Metanephros (tissue), 2 donors: ENCODE measurements at places on chromosomes 2 and 18. TPM values are rescaled to one million over a fixed set of nuclear protein-coding genes. Genes with fewer than 3 reads are reported as not detected.

Gene MYL1
- 981 TPM for total RNA-seq

Gene ID2
- total RNA-seq: 607 TPM

Gene CRACDL
- 4.6 TPM for total RNA-seq

Gene GCKR
- 0.12 TPM for total RNA-seq

Gene TGFA
- 13.8 TPM for total RNA-seq

Gene PCBP1
- total RNA-seq: 138 TPM

Gene OBSL1
- total RNA-seq: 146 TPM

Gene ABCA12
- 0.12 TPM for total RNA-seq

Gene TLX2
- total RNA-seq: not detected

Gene KIF1A
- 10.5 TPM for total RNA-seq

Gene DTNA
- total RNA-seq: 23.8 TPM

Gene B3GNT7
- 4.7 TPM for total RNA-seq

Gene BOK
- 28.4 TPM for total RNA-seq

Gene PRSS56
- 0.18 TPM for total RNA-seq
